ENCODE measurements at places on chromosomes 3 and 15.

DNA sequence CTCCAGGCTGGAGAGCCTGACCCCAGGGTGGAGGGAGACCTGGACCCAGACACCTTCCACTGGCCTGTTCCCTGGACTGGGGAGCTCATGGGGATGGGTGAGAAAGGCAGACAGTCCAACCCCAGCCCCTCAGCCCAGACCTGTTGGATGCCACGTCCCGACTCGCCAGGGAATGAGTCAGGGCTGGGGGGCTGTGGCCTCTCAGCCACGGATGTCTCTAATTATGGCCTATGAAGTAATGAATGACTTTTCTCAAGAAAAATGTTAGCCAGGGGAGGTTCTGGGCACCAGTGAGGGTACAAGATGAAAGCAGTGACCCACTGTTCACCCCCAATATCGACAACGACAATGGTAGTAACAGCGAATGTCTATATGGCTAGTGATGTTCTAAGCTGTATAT is 107.0 kb upstream of the RPL32 start:
- DNase-seq, result no peak

- DNase-seq, result no peak
These were observed 308.5 kb upstream of the MDFIC2 start for GRCh38 chr3:70620956-70621355.

DNA sequence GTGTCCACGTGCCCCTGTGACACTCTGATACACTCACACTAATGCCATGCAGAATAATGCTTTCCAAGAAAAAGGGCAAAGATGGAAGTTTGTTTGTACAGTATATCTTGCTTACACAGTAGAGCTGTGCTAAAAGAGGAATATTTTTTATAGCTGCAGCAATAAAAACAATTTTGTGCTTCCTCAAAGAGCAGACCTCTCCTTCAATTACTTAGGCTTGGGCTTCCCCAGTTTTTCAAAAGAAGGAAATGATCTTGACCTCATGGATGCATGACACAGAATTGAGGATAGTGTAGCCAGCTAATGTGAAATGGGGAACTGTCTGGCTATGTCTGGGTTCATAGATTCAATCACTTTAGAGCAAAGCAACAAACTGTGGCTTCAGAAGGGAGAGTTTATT is 137.4 kb downstream of the STT3B start:
- DNase-seq, result no peak

DNA sequence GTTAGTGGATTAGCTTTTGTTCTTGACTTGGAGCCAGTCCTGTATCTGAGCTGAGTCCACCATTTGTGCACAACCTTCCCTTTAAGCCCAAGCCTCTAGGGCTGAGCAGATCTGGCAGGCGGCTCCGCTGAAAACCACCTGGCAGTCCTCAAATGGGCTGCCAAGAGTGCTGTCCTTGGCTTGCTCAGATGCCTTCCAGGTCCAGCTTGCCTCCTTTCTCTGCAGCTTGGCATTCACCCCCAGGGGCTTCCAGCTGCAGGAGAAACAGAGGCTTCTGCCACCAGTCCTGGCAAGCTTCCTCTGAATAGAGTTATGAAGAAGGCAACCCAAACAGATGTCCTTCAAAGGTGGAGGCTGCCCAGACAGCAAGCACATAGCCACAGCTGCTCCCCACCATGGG is 96.7 kb downstream of the LRTM1 start:
- no peak for DNase-seq

- no peak for DNase-seq
These were observed 283.1 kb upstream of the ATP10A start for GRCh38 chr15:26146202-26146601.

DNA sequence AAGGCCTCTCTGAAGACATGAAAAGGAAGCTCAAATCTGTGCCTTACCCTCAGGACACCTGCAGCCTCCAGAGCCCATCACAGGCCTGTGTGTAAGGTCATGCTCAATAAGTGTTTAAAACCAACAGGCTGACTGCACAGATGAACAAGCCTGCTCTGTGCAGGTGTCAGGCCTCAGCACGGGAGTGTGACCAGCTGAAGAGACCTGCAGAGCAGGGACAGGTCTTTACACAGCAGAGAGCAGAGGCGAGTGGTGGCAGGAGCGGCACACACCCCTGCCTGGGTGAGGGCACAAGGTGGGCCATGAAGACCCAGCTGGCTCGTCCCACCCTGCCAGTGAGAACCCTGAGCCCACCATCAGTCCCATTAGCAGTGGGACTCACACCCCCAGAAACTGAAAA is 56.9 kb downstream of the ROPN1B start:
- DNase-seq, result no peak

DNA sequence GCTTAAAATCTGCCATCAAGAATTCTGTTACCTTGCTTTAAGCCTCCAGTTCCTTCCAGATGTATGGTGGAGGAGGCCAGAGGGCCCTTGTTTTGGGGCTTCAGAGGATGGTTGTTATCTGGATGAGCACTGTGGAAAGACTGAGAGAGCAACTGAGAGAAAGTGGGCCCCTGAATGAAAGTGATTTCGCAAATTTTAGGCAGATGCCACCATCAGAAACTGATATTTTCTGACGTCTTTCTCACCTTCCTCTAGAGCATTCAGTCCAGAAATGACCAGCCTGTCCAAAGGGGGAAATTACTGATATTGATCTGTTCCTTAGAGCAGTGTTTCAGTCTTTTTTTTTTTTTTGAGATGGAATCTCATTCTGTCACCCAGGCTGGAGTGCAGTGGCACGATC is 13.4 kb downstream of the B3GNT5 start:
- no peak for DNase-seq

GRCh38 chr3:141629976-141630375 is 108.1 kb upstream of the RNF7 start:
- no peak for DNase-seq

DNA sequence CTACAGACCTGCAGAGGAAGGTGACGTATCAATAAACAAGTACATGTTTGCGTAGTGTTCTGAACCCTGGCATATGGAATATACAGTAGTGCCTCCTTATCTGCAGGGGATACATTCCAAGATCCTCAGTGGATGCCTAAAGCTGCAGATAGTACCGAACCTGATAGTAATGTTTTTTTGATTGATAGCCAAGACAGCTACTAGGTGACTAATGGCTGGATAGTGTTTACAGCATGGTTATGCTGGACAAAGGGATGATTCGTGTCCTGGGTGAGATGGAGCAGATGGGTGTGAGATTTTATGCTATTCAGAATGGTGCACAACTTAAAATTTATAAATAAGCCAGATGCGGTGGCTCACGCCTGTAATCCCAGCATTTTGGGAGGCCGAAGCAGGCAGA is 55.8 kb upstream of the IGF2BP2 start:
- no peak for DNase-seq

DNA sequence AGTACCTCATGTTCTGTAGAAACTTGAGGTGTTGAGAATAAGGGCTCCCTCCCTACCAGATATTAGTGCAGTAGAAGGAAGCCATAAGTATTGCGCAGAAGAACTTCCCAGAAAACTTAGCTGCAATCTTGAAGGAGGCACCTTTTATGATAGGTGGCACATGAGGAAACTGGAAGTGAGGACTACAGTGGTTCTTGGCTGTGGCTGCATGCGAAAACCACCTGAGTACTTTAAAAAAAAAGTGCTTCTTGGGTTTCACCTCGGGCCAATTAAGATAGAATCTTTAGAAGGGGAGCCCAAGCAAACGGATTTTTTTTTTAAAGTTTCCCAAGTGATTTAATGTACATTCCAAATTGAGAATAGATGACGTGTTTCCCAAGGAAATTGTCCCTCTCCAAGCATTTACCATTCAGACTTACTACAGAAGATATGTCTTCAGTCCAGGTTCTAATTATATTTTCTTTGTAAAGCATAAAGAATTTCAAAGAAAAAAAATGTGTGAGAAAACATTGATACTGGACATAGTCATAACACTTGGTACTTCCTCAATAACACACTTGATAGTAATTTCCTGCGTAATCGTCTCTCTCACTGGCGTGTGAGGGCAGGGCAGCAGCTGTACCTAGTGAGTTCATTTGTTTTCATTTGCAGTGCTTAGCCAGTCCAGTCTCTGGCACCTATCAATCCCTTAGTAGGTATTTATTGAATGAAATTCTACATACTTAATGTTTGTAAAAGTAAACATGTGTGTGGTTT is 12.3 kb upstream of the NR1I2 start:
- no peak for DNase-seq

GRCh38 chr15:45495588-45495987 is 27.0 kb downstream of the SLC30A4 start:
- DNase-seq, result no peak

- DNase-seq, result no peak
These were observed 138.3 kb downstream of the ANXA2 start for GRCh38 chr15:60259469-60259868.

DNA sequence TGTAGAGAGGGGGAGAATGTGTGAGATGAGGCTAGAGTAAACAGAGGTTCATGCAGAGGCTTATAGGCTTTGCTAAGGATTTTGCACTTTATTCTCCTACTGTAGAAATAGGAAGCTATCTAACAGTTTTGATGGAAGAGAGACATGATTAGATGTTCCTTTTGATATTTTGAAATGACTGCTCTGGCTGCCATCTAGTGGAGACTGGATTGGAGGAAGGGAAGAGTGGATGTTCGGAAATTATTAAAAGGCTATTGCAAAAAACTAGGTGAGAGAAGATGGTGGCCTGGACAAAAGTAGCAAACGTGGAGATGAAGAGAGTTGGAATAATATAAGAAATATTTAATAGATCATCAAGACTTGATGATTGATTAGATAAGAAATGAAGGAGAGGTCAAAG is 42.2 kb downstream of the SYN2 start:
- no peak for DNase-seq

DNA sequence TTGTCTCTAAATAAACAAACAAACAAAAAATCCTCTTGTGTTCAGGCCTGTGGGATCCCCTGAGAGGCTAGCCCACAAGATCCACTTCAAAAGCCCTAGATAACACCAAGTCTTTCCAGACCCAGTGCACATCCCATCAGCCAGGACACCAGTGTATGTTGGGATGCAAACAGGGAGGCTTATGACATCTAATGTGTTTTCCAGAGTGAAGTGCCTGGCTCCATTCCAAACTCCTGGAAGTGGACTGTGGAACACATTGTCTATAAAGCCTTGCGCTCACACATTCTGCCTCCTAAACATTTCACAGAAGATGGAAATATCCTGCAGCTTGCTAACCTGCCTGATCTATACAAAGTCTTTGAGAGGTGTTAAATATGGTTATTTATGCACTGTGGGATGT is 57.0 kb downstream of the MLH1 start:
- no peak for DNase-seq

DNA sequence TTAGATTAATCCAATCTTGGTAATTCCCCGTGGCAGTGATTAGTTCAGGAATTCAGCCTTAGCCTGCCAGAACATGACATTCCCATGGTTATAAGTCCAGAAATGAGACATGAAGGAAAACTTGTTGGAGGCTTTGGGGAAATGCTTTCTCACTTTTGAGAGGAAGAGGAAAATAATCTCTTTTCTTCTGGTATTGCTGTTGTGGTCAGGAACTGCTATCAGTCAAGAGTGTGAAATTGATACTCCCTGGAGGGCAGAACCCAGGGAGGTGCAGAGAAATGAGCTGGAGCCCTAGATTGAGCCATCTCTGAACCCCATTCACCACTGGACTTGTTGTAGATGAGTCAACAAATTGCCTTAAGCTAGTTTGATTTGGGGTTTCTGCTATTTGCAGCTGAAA is 38.6 kb upstream of the APH1B start:
- no peak for DNase-seq

- DNase-seq, result no peak
These were observed 242.0 kb upstream of the DCBLD2 start for GRCh38 chr3:99143493-99143892.

DNA sequence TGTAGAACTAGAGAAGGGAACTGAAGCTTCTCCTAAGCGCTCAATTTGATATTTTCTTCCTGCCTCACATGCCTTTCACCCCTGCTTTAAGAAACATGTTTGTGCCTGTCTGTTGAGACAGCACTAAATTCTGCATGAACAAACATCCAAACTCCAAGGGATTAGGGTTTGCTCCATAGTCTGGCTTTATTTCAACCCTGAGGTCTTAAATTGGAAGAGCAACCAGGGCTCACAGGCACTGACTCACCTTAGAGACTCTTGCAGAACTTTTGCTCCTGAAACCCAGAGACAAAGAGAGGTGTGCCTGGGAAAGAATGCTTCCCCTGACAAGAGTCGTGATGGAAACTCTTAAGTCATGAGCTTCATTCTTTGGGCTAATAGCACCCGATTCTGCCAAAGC is 393.9 kb upstream of the MCTP2 start:
- DNase-seq, result no peak

GRCh38 chr3:71926262-71926600 is 141.3 kb upstream of the PROK2 start:
- DNase-seq, result no peak

DNA sequence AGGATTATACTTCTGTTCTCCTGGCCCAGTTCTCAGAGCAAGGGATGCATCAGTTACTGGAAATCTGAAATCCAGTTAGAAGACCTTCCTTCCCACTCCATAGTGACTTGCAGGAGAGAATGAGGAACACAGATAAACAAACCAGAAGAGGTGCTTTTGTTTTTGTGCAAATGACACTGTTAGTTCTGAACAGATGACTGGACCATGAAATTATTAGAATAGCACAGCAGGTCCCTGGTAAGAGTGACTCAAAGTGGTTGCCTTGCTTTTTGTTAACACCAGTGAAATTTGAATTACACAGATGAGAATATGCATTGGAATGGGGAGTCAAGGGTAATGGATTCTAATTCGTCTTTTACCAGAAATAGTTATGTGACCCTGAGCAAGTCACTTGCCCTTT is 30.4 kb upstream of the LRIG1 start:
- no peak for DNase-seq

- DNase-seq, result no peak
These were observed 10.9 kb upstream of the OXTR start for GRCh38 chr3:8780279-8780678.

- DNase-seq, result no peak
These were observed 612 bp downstream of the GJD2 start for GRCh38 chr15:34754171-34754601.

DNA sequence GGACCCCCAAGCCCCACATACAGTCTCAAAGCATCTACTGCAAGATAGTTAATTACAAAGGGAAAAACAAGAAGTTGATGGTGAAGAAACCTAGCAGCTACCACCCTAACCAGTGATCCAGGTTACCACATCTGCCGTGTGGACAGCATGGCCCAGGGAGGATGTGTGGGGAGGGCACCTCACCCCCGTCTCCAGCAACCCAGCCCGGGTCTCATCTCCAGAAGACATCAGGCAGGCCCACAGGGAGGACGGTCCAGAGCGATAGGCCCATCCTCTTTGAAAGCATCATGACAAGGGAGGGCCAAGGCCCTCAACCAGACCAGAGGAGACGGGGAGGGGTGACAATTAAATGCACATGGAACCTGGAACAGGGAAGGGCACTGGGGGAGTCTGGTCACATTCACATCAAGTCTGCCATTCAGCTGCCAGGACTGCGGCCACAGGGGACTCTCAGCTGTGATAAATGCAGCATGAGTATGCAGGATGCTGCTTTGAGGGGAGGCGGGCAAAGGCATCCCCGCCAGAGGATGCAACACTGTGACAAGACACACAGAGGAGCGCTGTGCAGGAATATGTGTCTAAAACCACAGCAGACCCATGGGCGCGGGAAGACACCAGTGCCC is 18.8 kb downstream of the ZXDC start:
- no peak for DNase-seq

GRCh38 chr3:87359826-87360225 is 83.4 kb upstream of the POU1F1 start:
- DNase-seq, result no peak

GRCh38 chr15:40894681-40895448 is 615 bp downstream of the VPS18 start:
- no peak for DNase-seq

Data from left renal pelvis (tissue), 4 donors.